RPMI8226 (cell line): ENCODE measurements at places on chromosomes 6 and 20.

- DNase-seq, result no peak
Observed at GRCh38 chr20:38065764-38066375, 32.3 kb downstream of the RPRD1B start.

DNA sequence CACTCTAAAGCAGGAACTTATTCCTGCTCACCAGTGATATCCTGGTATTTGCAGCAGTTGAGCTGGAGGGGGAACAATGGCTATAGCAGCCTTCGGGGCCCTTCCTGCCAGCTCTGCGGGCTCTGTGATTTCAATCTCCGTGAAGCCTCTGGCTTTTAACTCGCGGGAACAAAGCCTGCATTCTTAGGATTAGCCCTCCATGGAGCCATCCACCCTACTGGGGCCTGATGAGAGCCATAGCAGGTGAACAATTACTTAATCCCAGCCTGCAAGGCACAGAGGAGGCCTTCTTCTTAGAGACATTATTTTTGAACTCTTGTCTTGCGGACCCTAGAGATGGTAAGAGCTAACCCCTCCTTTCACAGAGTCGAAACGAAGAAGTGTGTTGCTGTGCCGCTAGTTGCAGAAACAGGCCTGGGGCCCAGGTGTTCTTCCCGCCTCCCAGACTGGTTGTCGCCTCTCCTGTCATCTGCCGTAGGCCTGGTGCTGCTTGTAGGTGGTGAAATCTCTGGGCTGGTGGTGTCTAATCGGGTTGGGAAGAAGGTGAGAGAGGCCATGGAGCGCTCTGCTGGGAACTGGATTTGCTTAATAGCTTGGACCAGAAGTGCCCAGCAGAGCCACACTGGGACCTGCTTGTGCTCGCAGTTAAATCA lies 9.7 kb downstream of the GHRH start:
- DNase-seq, result no peak

DNA sequence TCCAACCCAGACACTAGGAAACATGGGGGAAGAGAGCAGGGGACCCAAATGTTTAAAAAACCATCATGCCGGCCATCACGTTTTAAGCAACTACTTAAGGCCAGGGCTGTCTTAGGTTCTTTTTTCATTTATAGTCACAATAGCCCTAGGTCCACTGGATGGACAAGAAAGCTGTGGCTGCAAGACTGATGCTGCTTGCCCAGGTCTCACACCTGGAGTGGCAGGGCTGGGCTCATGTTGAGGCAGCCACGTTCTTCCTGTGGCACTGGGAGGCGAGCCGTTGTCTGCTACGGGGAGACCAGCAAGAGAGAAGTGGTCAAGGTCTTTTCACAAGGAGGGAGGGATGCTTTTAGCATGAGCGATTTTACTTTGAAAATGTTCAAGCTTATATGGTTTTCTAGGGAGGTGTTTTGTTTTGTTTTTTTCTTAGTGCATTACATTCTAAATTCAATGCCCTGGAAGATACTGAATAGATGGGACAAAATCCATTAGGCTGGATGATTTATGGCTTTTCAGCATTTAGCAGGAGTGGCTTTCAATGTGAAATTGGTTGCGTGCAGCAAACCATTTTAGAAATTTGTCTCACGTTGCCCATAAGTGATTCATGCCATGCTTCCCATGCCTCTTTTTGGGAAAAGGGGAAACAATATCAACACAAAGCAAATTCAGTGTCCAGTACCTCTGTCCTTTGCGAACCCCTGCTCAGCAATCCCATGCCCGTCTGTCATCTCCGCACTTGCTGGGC lies 106.6 kb upstream of the SNX9 start:
- DNase-seq, result no peak

GRCh38 chr6:152380351-152380767 lies 256.8 kb downstream of the SYNE1 start:
- no peak for DNase-seq

DNA sequence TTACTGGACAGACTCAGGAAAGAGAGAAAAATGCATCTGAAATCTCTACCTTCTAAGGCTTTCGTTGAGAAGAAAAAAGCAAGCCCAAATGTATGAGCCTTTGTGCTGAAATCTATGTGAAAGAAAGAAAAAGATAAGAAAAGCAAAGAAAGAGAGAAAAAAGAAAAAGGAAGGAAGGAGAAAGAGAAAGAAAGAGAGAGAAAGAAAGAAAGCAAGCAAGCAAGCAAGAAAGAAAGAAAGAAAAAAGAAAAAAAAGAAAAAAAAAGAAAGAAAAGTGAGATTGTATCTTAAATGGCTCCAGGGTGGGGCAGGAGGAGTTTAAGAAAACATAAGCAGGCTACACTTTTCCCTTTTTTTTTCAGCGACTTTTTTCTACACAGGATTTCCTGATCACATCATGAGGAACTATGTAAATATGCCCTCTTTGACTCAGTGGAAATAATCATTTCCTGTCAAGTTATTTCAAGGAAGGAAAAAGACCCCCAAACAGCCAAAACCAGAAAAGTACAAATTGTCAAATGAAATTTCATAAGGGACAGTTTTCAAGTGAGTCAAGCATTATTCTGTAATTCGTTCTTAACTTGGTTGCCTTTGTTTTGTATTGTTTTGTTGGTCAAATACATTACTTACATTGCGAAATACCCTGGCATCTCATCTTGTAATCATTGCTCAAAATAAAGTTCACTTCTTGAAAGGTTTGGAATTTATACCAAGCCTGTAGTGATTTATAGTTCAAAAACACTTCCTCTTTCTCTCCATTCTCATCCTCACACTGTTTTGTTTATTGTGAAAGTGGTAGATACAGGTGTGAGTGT lies 79.5 kb upstream of the RNF217 start:
- DNase-seq, result no peak

- DNase-seq, result no peak
Observed at GRCh38 chr6:85436411-85436810, 13.5 kb upstream of the NT5E start.

- DNase-seq, result no peak
Observed at GRCh38 chr6:133707456-133707855, 181.5 kb upstream of the TCF21 start.

DNA sequence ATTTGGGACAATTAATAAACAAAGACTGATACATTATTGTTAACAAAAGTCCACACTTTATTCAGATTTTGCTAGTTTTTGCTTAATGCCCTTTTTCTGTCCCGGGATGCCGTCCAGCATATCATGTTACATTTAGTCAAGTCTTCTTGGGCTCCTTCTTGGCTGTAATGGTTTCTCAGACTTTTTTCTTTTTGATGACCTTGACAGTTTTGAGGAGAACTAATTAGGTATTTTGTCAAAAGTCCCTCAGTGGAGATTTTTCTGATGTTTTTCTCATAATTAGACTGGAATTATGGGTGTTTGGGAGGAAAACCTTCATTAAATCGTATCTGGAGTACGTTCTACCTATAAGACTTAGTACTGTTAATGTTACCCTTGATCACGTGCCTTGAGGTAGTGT lies 177.2 kb downstream of the MCHR2 start:
- DNase-seq, result no peak

- DNase-seq, result no peak
Observed at GRCh38 chr6:170429450-170429849, 122.9 kb downstream of the FAM120B start.

DNA sequence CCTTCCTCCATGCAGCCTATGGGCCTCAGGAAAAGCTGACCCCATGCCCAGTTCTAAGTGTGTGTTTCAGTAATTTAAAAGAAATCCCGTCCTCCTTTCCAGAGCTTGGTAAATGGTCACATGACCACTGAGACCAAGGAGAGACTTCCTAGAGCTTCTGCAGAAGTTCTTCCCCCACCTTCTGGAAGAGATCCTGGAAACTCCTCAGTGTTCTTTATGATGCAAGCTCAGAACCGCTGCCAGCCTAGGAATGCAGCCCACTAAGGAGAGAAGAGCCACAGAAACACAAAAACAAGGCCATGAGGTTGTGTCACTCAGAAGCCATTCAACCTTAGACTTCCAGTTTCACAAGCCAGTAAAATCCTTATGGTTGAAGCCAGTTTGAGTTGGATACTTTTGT lies 348.4 kb downstream of the TPBG start:
- DNase-seq, result no peak

DNA sequence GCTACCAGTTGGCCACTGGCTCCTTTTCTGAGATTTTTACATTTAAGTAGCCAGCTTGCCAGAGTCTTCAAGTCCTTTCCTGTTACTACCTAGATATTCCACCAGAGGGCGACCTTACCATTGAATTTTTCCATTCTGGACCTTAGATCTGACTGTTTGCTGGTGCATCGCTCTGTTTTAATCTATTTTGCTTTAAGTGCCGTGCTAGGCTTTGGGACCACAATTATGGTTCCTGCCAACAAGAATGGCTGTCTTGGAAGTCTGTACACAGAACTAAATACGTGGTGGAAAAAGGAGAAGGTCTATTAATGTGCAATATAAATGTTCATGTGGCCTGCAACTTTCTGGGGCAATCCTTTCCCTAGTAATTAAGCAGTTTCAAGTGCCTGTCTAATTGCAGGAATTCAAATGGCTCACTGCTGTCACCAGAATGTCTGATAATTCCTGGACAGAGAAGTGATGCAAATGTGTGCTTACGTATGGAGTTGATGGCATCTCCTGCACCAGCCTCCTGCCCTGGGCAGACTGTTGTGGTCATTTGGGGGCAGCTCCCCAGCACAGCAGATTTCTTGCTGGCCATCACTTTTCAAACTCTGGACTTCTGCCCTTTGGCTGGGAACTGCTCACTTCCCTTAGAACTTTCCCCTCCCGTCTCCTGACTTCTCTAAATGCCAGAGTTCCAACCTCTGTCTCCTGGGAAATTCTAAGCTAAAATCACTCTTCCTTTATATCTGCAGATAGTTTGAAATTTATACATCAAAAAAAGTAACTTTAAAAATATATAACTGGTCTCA lies 5.6 kb upstream of the HLA-DOA start:
- DNase-seq, result peak; percentile 77

GRCh38 chr6:119446115-119446554 lies 96.6 kb upstream of the MAN1A1 start:
- peak; percentile 11 for DNase-seq

DNA sequence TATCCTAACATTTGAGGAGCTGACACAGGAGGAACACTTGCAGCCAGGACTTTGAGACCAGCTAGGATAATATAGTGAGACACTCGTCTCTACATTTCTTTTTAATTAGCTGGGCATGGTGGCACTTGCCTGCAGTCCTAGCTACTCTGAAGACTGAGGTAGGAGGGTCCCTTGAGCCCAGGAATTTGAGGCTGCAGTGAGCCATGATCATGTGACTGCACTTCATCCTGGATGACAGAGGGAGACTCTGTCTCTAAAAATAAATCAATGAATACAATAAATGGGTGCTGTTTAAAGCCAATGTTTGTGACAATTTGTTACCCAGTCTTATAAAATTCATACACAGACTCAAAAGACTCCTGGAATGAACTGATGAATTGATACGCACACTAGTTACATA lies 1.8 kb upstream of the HLA-G start:
- DNase-seq, result no peak

DNA sequence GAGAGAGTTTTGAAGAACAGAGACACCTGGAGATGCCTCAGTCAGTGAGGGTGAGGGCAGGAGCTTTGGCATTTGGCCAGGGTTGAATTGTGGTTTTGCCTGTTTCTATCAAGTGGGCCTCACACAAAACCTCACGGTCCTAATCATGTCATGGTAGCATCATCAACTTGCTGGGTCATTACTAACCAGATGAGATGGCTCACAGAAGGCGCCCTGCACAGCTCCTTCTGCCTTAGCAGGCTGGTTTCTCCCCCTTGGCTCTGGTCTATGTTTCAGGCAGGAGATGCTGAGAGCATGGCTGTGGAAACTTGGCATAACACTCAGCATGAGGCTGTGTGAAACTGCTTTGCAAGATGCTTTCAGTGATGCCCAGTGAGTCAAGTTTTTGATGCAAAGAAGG lies 99.3 kb downstream of the LRRC1 start:
- peak; percentile 93 for DNase-seq

DNA sequence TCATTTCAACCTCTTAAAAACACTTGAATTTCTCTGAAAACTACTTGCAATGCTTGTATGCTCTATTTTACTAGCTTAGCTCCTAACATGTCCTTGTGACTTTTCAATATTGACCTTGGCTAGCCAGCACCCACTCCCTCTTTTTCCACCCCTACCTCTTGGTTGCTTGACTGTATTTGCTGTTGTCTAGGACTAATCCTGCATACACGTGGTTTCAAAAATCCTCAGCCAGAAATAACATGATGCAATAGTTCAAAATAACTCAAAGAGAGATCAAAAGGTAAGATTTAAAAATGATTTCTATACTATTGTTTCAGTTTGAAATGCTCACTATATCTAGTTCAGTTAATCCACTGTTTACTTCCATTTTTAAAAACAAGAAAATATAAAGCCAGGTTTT lies 102.3 kb upstream of the TBX18 start:
- no peak for DNase-seq

GRCh38 chr20:14446446-14446845 lies 109.0 kb upstream of the FLRT3 start:
- no peak for DNase-seq

DNA sequence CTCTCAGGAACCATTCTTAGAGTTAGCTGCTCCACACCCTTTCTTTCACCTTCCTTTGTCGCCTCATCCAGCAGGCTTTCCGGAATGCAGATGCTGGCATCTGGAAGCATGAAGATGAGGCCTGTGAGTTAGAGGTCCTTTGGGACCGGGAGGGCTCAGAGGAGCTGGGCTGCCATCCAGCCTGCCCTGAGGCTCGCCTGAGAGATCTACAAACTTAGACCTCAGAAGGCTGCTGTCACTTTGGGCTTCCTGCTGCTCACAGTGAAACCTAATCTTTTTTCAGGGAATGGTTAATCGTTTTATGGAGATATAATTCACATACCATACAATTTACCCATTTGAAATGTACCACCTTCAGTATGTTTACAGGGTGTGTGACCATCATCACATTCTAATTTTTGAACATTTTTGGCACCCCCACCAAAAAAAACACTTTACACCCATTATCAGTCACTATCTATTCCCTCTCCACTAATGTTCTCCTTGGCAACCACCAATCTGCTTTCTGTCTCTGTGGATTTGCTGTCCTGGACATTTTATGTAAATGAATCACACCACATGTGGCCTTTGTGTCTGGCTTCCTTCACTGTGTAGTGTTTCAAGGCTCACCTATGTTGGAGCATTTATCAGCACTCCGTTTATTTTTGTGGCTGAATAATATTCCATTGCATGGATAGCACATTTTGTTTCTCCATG lies 20.0 kb upstream of the MPC1 start:
- no peak for DNase-seq

- DNase-seq, result no peak
Observed at GRCh38 chr6:31899215-31899614, 1.7 kb upstream of the EHMT2 start.

GRCh38 chr20:45346291-45346718 lies 1.9 kb downstream of the SDC4 start:
- DNase-seq, result no peak

GRCh38 chr6:94894300-94894699 lies 683.0 kb upstream of the MANEA start:
- DNase-seq, result no peak

GRCh38 chr6:33072508-33073100 lies 845 bp downstream of the HLA-DPA1 start:
- no peak for DNase-seq

- no peak for DNase-seq
Observed at GRCh38 chr6:111603685-111604084, 2.0 kb downstream of the TRAF3IP2 start.

- DNase-seq, result no peak
Observed at GRCh38 chr20:14470231-14470899, 133.0 kb upstream of the FLRT3 start.
